Activated CD8-positive, alpha-beta memory T cell treated with anti-CD3 and anti-CD28 coated beads for 4 hours (primary cell): ENCODE measurements at places on chromosomes 1 and 21.
A peak's percentile ranks its signal among the peaks of the same experiment; 100 is the strongest.

GRCh38 chr1:13951793-13952751 is 252.1 kb downstream of the PRDM2 start:
- no peak for DNase-seq

GRCh38 chr1:197671140-197671539 is 104.1 kb downstream of the DENND1B start:
- no peak for DNase-seq

DNA sequence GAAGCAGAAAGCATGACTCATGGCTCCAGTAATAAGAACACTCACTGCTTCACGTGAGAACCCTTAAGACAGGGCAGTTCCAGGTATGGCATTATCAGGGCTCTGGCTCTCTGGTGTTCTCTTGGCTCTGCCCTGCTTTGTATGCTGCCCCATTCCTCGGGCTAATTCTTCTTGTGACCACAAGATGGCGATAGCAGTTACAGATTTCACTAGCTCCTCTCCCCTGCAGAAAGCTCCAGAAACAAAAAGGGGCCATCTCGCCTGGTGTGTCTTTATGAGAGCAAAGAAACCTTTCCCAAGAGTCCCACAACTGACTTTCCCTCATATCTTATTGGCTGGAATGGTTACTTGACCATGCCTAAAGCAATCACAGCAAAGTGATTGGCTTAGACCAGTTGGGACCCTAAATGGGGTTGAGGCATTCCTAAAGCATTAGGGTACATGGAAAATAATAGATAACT is 60.1 kb downstream of the F3 start:
- DNase-seq: peak; percentile 4

DNA sequence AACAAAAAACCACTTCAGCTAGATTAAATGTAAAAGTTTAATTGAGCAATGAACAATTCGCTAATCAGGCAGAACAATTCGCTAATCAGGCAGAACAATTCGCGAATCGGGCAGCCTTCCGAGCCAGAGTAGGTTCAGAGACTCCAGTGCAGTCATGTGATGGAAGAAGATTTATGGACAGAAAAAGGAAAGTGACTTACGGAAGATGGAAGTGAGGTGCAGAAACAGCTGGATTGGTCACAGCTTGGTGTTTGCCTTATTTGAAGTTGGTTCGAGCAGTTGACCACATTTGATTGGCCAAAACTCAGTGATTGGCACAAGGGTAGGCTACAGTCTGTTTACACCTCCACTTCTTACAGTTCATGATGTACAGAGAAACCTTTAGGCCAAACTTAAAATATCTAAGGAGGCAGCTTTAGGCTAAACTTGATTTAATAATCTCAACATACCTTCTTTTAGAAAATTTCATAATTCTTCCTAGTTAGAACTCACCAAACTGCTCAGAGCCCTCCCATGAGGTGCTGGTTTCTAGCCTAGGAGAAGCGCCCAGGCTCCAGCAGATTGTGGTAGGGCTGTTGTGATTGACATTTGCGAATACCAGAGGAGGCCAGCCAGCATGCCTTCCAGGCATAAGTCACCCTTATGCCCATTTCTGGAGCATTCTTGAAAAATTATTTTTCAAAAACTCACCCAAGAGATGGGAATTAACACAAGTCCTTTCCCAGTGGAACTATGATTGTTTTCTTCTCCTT is 22.8 kb upstream of the KCNC4 start:
- no peak for DNase-seq

DNA sequence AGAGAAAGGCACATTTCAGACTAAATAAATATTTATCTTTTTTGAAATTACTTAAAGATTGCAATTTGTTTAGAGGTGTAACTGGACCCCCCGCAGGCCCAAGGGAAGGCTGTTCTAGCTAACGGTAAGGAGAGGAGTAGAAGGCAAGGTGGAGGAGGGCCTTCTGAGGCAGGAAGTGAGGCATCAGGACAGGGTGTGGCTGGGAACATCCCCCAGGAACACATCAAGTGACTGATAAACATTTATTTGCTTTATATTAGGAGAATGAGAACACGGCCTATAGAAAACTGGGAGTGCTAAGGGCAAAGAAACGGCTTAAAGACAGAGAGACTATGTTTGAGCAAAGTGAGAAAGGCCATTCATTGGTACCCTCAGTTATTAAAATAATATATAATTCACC is 23.2 kb downstream of the HIVEP3 start:
- DNase-seq: no peak

- DNase-seq: no peak
These were observed 72.2 kb downstream of the DDX20 start for GRCh38 chr1:111827946-111828345.

DNA sequence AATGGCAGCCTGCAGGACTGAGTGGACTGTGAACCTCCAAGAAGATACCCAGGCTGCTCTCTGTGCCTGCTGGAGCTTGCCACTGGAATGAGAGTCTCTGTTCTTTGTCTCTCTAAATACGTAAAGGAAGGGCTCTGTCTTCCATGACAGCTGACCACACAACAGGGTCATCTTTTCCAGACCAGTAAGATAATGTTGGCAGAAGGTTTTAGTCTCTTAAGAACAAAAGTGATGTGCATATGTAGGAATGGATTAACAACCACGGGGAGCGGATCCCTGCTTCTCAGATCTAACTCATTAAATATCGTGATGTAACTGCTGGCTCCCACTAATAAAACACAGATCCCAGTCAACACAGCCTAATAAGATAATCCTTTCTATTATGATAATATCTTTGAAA is 67.5 kb downstream of the MAP10 start:
- no peak for DNase-seq
